ENCODE measurements at places on chromosomes 7 and 10. TPM values are rescaled to one million over a fixed set of nuclear protein-coding genes. Genes with fewer than 3 reads are reported as not detected.
A peak's percentile ranks its signal among the peaks of the same experiment; 100 is the strongest.

DNA sequence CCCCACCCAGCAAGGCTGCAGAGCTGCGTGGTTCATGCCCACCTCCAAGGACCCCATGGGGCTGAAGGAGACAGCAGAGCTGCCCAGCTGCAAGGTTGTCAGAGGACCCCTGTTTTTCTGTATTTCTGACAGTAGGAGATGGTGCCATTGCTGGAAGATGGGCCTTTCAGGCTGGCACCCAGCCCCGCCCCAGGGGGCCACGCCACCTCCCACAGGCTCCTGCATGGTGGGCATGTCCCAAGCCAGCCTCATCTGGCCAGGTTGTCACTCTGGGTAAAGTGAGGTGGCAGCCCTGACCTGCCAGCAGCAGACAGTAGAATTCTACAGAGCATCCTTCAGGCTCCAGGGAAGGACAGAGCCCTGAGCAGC, 75.5 kb upstream of the RET start:
- no peak for DNase-seq
- H3K4me3 ChIP-seq = no peak overlapping the region
- no peak overlapping the region for H3K27ac ChIP-seq
- no peaks in the 10 kb centered on the region for H3K4me1 ChIP-seq
- no peaks in the 10 kb centered on the region for H3K27me3 ChIP-seq
- H3K36me3 ChIP-seq = no peaks in the 10 kb centered on the region

LRRD1 gene
- total RNA-seq = 0.08 TPM

ARHGEF5 gene
- total RNA-seq = 24.2 TPM

DNA sequence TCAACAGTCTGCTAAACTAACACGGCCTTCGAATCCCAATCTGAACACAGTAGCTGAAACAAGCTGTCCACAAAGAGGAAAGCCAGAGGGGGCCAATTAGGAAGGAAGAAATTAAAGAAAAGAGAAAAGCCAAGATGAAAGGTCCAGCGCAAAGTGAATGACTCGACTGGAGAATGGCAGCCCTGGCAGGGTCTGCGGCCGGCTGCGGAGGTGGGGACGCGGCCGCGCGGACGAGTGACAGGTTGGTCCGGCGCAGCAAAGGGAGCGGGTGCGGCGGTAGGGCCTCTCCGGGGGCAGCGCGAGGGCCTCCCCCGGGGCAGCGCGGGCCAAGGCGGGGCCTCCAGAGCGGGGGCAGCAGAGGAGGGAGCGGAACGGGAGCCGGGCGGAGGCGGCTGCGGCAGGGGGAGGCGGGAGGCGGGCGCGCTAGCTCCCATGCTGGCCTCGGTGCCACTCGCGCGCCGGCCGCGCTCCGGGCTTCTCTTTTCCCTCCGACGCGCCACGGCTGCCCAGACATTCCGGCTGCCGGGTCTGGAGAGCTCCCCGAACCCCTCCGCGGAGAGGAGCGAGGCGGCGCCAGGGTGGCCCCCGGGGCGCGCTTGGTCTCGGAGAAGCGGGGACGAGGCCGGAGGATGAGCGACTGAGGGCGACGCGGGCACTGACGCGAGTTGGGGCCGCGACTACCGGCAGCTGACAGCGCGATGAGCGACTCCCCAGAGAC, at the start of gene VWC2:
TSS of gene VWC2 (plus strand) at position 421 of the 718 bp plus-strand sequence. CDS start 1,798 bp downstream, outside the sequence.
- H3K36me3 ChIP-seq = no peaks in the 10 kb centered on the region
- peak within 1 kb of the TSS; percentile 32 for H3K4me3 ChIP-seq
- H3K27ac ChIP-seq = no peak within 1 kb of the TSS
- peak; percentile 16 for DNase-seq
- peaks cover 23% of the 10 kb centered on the region for H3K4me1 ChIP-seq
- peaks cover 94% of the 10 kb centered on the region for H3K27me3 ChIP-seq

DNA sequence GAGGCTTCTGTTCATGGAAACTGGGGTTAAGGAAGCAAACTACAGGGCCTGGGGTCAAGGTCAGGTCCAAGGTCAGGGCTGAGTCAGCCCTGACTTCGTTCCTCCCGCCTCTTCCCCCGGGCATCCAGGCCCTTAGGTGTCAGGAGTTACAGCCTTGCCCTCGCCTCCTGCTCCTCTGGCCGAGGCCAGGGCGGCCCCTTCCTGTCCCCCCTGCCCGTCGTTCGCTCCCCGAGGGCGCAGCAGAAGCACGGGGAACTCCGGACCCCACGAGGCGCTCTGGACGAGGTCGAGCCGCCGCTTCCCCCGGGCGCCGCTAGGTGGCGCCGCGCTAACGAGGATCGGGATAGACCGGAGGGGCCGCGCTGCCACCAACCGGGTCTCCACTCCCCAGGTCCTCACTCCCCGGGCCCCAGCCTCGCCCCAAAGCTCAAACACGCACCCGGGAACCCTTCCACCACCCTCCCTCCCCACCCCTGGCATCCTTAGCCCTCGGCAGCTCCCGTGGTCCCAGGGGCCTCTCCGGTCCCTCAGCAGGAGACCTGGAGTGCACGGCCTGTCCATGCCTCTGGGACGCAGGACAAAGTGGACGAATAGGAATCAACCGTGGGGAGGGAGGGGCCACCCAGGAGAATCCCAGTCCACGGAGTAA, 59.2 kb upstream of the MYL10 start:
- H3K4me3 ChIP-seq = no peak overlapping the region
- DNase-seq = peak; percentile 85
- H3K4me1 ChIP-seq = peaks cover 7% of the 10 kb centered on the region
- H3K36me3 ChIP-seq = no peaks in the 10 kb centered on the region
- no peak overlapping the region for H3K27ac ChIP-seq

FOXK1 gene
- 17.8 TPM for total RNA-seq

GRCh38 chr10:1603181-1603580, 134.1 kb downstream of the ADARB2 start:
- no peak for DNase-seq
- H3K27me3 ChIP-seq = peaks cover 6% of the 10 kb centered on the region
- H3K36me3 ChIP-seq = no peaks in the 10 kb centered on the region

OR2A1 gene
- not detected for total RNA-seq

GALNT17 gene
- total RNA-seq = 4.3 TPM

GRCh38 chr10:104387130-104387888, 33.7 kb downstream of the CFAP58 start:
- no peak overlapping the region for H3K4me3 ChIP-seq
- peaks cover 8% of the 10 kb centered on the region for H3K27me3 ChIP-seq
- no peaks in the 10 kb centered on the region for H3K36me3 ChIP-seq
- no peak overlapping the region for H3K27ac ChIP-seq

PYROXD2 gene
- 3.5 TPM for total RNA-seq

DNA sequence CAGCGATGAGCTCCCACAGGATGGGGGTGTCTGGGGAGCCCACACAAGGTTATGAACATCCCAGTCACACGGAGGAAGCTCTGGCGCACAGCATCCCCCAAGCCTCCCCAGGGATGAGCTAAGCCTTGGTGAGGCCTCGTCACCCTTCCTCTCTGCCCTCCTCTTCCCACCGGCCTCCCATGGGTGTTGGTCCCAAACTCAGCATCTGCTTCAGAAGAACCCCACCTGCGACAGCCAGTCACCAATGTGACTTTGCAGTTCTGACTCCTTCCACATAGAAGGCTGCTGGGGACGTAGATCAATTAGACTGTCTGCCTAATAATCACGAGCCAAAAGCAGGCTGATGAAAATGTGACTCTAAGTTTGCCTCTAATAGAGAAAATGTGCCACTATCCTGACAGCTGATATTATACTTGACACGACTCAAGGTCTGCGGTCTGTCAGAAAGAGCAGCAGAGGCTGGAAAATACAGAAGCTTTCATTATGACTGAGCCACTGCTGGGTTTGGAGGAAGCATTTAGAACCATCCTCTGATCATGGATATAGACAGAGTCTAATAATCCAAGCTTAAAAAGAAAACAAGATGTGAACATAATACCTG, 116.0 kb upstream of the PFKP start:
- no peaks in the 10 kb centered on the region for H3K4me1 ChIP-seq
- no peak overlapping the region for H3K27ac ChIP-seq
- no peak overlapping the region for H3K4me3 ChIP-seq
- no peaks in the 10 kb centered on the region for H3K36me3 ChIP-seq
- H3K27me3 ChIP-seq = no peaks in the 10 kb centered on the region

- no peak overlapping the region for H3K27ac ChIP-seq
- no peaks in the 10 kb centered on the region for H3K4me1 ChIP-seq
- no peak for DNase-seq
- no peaks in the 10 kb centered on the region for H3K36me3 ChIP-seq
- H3K4me3 ChIP-seq = no peak overlapping the region
Measured at GRCh38 chr7:158256091-158256816, 331.4 kb downstream of the PTPRN2 start.

- no peak overlapping the region for H3K27ac ChIP-seq
- H3K4me3 ChIP-seq = no peak overlapping the region
Measured at GRCh38 chr10:80664071-80664680, 126.5 kb downstream of the SH2D4B start.

DNA sequence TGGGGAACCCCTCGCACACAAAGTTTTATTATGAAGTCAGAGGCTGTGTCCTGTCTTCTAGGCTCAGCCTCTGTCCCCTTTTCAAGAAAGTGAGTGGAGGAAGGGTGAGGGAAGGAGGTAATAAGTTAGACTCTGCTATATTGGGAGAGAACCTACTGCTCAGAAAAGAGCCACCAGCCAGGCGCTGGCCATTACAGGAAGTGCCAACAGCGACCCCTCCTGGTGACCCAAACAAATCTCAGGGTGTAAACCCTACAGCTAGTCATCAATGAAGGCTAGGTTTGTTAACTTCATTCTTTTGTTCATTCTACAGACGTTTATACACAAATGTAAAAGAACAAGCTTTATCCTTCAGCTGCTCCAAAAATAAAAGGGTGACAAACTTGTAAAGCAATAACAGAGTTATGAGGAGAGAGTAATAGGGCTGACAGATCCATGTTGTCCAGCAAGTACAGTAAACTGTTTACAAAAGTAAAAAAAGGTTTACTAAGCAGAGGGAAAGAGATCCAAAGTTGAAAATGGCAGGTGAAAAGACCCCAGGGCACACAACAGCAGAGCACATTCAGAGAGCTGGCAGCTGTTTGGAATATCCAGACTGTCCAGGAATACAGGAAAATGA, 82.7 kb downstream of the FAM204A start:
- no peak overlapping the region for H3K4me3 ChIP-seq
- no peaks in the 10 kb centered on the region for H3K4me1 ChIP-seq
- H3K36me3 ChIP-seq = no peaks in the 10 kb centered on the region
- H3K27ac ChIP-seq = no peak overlapping the region
- peak; percentile 74 for DNase-seq

GRCh38 chr7:98884416-98884815, 6.1 kb downstream of the TRRAP start:
- H3K4me1 ChIP-seq = no peaks in the 10 kb centered on the region
- no peaks in the 10 kb centered on the region for H3K27me3 ChIP-seq
- no peak overlapping the region for H3K27ac ChIP-seq
- no peak for DNase-seq
- no peak overlapping the region for H3K4me3 ChIP-seq

DNA sequence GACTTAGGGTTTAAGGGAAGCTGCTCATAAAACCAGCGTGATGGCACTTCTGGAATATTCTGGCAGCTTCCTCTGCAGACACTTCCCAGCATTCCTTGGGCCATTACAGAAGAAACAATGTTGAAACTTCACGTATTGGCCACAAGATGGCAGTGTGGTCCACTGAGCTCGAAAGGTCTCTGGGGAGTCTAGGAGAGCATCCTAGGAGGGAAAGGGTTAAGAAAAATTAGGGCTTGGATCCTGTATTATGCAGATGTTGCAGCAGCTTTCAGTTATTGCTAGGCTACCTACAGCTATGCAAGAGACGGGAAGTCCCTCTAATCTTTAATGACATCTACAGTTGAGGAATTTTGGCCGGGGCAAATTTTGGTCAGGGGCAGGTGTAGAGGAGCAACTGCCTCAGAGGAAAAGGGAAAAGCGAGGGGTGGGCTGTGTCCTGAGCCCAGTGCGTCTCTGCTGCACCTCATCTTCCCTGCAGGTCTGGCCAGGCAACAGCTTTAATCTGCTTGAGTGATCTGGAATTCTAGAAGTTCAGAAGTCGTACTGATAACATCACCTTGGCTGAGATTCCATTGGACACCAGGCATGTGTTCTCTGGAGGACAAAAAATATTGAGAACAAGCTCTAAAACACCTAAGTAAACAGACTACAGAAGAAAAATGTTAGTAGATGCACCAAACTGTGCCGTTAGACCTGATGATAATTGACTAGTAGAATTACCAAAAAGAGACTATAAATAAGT, 220.8 kb upstream of the PRSS58 start:
- no peaks in the 10 kb centered on the region for H3K27me3 ChIP-seq
- no peaks in the 10 kb centered on the region for H3K36me3 ChIP-seq
- no peak overlapping the region for H3K27ac ChIP-seq
- H3K4me3 ChIP-seq = no peak overlapping the region

CALHM1 gene
- total RNA-seq = not detected

GRM3 gene
- 0.03 TPM for total RNA-seq

DNA sequence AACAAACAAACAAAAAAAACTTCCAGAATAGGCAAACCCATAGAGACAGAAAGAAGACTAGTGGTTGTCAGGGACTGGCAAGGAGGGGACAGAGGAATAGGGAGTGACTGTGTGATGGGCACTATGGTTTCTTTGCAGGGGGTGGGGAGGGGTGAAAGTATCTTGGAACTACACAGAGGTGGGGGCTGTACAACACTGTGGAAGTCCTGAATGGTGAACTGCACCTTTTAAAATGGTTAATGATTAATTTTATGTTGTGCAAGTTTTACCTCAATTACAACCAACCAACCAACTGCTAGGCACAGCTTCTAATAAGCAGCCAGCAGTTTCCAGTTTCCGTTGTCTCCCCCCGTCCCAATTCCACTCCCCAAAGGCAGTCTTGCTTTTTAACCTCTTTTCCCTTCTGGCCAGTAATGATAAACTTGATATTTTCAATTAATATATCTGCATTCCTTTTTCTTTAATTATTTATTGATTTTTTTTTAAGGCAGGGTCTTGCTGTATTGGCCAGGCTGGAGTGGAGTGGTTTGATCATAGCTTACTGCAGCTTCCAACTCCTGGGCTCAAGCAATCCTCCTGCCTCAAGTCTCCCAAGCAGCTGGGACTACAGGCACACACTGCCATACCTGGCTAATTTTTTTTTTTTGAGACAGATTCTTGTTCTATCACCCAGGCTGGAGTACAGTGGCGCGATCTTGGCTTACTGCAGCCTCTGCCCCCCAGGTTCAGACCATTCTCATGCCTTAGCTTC, 46.8 kb downstream of the HIP1 start:
- no peaks in the 10 kb centered on the region for H3K4me1 ChIP-seq
- no peak overlapping the region for H3K27ac ChIP-seq
- peak; percentile 5 for DNase-seq
- no peaks in the 10 kb centered on the region for H3K36me3 ChIP-seq
- H3K4me3 ChIP-seq = no peak overlapping the region

DNA sequence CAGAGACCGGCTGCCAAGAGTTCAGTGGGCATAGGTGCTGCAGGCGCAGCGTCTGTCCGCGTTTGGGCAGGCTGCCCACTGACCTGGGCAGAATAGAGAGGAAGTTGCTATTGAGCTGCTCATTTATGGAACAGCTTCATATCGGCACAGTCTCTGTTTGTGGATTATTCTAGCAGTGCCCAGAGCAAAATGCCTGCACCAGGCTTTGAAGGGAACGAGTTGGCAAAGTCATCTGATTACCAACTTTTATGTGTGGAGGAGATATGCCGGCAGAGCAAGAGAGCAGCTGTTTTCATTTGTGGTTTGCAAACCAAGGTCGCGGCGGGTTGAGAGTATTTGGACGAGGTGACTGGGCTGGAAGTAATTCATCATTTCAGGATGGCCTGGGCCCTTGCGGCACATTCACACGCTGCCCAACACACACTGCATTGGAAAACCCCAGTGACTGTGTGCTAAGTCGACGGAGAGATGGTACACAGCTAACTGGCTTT, 228.5 kb downstream of the TCERG1L start:
- DNase-seq = no peak
- H3K4me3 ChIP-seq = no peak overlapping the region
- H3K27ac ChIP-seq = no peak overlapping the region
- no peaks in the 10 kb centered on the region for H3K4me1 ChIP-seq
- H3K36me3 ChIP-seq = no peaks in the 10 kb centered on the region

All from hepatocyte (in vitro differentiated cells).